NCI-H1436 treated with DMSO at 0.1 percent for 48 hours (cell line): ENCODE measurements at places on chromosomes 1 and 21.

- no peak for DNase-seq
These were observed 178.8 kb upstream of the ARHGEF16 start for GRCh38 chr1:3275471-3276340.

DNA sequence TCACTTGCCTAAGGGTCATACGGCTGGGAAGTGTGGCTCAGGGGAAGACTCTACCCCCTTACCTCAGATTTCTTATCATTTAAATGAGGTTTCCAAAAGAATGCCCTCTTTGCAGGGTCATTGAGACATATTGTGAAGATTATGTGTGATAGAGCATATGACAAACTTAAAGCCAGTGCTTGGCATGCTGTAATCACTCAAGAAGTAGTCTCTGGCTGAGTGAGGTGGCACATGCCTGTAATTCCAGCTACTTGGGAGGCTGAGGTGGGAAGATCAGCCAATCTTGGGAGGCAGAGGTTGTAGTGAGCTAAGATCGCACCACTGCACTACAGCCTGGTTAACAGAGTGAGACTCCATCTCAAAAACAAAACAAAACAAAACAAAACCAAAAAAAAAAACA is 7.5 kb upstream of the LDLRAD2 start:
- no peak for DNase-seq

DNA sequence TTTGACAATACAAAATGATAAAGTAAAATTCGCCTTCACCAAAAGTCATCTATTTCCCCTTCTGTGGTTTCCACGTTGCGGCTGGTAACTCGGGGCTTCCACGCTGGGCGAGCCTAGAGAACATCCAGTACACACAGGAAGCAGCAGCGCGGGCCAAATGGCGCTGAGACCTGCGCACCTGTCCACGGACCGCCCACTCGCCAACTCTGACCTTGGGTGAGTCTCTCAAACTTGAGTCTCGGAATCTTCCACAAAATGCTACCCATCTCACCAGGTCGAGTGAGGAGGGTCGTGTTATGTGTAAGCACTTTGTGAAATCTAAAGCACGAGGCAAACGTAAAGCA is 820 bp upstream of the TTF2 start:
- no peak for DNase-seq

- DNase-seq, result no peak
These were observed 51.7 kb downstream of the WLS start for GRCh38 chr1:68180441-68181164.

DNA sequence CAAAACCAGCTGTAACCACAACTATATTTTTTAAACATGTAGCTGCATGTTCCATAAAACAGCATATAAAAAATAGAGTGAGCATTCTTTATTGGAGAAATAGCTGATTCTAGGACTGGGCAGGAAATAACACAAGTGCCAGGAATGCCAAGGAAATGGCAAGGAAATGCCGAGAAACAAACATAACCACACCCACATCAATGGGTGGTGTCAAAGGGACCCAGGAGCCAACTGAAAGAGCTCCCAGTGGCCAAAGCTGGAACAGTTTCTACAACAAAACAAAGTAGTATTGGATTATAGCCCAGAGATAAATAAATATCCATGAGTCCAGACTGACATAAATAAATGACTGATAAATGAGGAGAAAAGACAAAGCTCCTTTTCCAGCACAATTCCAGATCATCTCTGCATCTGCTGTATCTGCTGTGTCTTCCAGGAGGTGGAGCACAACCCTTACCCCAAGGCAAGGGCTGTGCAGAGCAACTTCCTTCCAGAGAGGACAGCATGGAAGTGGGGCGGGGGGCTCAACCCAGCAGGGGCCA is 28.1 kb downstream of the ADARB1 start:
- no peak for DNase-seq

GRCh38 chr1:42926879-42927242 is 31.8 kb downstream of the SLC2A1 start:
- DNase-seq, result no peak

- no peak for DNase-seq
These were observed 15.2 kb downstream of the RIPK4 start for GRCh38 chr21:41751611-41752011.

- DNase-seq, result no peak
These were observed 103.2 kb downstream of the HLCS start for GRCh38 chr21:36863260-36863659.

GRCh38 chr21:39082656-39083376 is 100.4 kb downstream of the PSMG1 start:
- DNase-seq, result no peak

DNA sequence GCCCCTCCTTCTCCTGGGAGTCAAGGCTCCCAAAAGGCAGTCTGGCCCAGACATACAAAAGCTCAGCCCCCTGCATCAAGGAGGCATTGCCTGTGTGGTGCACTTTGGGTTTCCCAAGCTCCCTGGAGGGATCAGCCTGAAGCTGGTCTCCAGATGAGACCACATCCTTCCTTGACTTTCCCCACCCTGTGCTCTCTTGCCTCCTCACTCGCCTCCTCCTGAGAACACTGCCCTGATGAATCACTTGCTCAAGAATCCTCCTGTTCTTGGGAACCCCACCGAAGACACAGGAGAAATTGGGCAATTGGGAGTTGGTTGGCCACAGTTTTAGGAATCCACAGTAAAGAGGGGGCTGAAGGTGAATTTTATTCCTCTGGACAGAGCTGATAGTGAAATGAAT is 34.8 kb upstream of the LYST start:
- no peak for DNase-seq

- no peak for DNase-seq
These were observed 10.6 kb upstream of the SLC19A1 start for GRCh38 chr21:45552696-45553391.

GRCh38 chr21:15520811-15521643 is 208.8 kb upstream of the USP25 start:
- DNase-seq, result no peak

- no peak for DNase-seq
These were observed 43.8 kb upstream of the SELENON start for GRCh38 chr1:25756215-25756614.

- no peak for DNase-seq
These were observed 164.8 kb upstream of the COL6A1 start for GRCh38 chr21:45816794-45817193.

DNA sequence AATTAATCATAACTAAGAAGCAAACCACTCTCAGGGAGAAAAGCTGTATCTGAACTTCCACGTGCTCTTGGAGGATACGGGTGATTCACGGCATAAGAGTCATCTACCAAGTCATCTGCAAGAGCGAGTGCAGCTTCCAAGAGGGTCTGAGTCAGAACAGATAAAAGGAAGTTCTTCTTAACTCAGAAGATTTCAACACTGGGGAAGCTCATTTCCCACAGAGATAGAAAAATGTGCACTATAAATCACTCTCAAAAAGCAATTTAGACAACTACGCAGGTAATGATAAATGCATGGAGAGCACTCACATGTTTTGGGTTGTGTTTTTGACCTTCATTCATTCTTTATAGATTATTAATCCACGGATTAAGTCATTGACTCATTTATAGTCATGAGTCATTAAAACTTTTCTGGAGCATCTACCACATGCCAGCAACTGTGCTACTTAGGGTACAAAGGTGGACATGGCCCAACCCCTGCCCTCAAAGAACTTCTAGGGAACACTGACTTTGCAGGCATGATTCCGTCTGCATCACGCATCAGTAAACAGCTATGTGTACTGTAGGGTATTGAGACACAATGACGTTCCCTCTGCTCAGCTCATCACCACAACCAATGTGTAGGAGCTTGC is 20.8 kb downstream of the KCNJ15 start:
- no peak for DNase-seq

- DNase-seq, result no peak
These were observed 54.5 kb downstream of the C8B start for GRCh38 chr1:56911098-56911938.

DNA sequence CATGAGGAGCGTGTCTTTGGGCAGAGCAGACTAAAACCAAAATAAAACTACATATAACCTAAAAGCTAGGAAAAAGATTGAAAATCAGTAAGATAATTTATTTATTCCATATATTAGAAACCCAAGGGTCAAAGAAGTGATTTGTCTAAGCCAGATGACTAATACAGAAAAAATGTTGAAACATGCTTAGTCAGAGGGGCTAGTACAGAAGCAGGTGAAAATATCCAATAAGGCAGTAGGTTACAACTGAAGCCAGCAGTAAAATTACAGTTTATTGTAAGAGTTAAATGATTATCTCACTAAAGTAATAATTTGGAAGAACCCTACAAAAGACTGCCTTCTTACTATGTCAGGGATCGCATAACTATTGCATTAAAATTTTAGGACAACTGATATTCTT is 1190.9 kb upstream of the PRMT6 start:
- no peak for DNase-seq

- no peak for DNase-seq
These were observed 2.7 kb upstream of the MPZL1 start for GRCh38 chr1:167718914-167719691.

DNA sequence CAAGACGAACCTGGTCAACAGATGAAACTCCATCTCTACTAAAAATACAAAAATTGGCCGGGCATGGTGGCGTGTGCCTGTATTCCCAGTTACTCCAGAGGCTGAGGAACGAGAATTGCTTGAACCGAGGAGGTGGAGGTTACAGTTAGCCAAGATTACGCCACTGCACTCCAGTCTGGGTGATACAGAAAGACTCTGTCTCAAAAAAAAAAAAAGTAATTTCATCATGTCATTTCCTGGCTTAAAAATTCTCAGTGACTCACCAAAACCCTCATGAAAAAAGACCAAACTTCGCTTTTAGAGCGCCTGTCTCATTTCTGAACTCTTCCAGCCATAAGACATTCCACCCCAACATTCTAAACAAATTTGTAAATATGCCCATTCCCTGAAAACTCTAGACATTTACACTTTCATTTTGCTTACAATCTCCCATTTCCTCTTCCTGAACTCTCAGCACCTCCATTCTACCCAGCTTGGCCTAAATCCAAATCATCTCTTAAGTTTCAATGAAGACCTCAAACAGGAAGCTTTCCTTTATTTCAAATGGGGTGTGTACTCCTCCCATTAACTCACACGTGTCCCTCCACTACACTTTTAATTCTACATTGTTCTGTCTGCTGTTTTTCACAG is 50.5 kb upstream of the PRRC2C start:
- DNase-seq, result no peak

- DNase-seq, result no peak
These were observed 420.7 kb upstream of the USP24 start for GRCh38 chr1:55635856-55636255.

- no peak for DNase-seq
These were observed 154.1 kb downstream of the TGFBR3 start for GRCh38 chr1:91731815-91732214.

GRCh38 chr1:158112994-158113758 is 67.5 kb upstream of the CD1D start:
- DNase-seq, result no peak

- no peak for DNase-seq
These were observed 176.8 kb upstream of the ARHGEF16 start for GRCh38 chr1:3277623-3278022.

DNA sequence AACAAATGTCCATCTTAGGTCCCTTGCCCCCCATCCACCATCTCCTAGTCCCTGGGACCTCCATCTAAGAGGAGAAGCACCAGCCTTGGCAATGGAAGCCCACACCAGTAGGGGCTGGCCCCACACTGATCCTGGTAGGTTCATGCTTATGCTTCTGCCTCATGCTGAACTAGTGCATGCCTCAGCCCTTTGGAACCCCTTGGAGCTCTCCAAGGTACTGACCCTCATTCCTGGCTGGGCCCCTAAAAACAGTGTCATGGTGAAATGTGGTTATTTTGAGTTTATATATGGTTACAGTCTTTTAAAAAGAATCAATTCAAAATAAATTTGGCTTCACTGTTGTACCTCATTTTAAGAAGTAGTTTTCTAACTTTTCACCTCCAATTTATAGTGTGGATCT is 108.3 kb downstream of the HIVEP3 start:
- DNase-seq, result no peak

- no peak for DNase-seq
These were observed 104.6 kb downstream of the PLXNA2 start for GRCh38 chr1:208139434-208140045.

- DNase-seq, result no peak
These were observed 109.9 kb downstream of the IGSF21 start for GRCh38 chr1:18217398-18218043.

- no peak for DNase-seq
These were observed 28.9 kb downstream of the FAAP20 start for GRCh38 chr1:2165646-2166045.

GRCh38 chr1:231359113-231359512 is 21.0 kb downstream of the SPRTN start:
- DNase-seq, result no peak

GRCh38 chr1:27137544-27138075 is 17.3 kb downstream of the SLC9A1 start:
- DNase-seq, result no peak

DNA sequence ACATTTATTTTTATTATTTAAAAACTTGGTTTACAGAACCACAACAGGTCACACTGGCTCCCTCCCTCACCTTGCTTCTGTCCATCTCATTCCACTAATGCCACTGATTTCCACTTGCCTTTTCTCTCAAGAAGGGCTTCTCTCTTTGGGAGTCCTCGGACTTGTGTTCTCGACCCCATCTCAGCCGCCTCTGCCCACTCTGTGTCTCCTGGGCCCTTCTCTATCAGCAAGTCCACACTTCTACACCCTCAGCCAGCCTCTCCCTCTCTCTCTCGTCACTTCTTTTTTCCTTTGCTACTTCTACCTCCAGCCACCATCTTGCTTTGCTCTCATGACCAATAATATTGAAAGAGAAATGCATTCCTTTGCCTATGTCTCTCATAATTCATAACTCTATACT is 129.4 kb downstream of the HMGB4 start:
- DNase-seq, result no peak

- DNase-seq, result no peak
These were observed 12.8 kb upstream of the RIPK4 start for GRCh38 chr21:41779659-41780058.

DNA sequence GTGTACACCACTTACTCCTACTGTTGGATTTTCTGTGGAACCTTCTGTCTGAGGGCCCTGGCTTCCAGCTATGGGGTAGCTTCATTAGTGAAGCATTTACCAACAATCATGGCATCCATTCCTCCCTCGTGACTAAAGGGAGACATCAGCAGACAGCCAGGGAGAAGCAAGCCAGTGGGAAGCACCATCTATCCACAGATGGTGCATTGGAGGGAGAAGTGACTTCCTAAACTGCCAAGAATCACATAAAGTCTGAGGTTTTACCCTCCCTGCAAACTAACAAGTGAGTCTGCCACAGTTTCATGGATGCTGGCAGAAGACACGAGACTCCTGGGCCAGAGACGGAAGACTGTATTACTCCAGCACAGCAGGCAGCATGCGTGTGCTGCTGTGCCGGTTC is 31.4 kb downstream of the UMODL1 start:
- DNase-seq, result no peak

DNA sequence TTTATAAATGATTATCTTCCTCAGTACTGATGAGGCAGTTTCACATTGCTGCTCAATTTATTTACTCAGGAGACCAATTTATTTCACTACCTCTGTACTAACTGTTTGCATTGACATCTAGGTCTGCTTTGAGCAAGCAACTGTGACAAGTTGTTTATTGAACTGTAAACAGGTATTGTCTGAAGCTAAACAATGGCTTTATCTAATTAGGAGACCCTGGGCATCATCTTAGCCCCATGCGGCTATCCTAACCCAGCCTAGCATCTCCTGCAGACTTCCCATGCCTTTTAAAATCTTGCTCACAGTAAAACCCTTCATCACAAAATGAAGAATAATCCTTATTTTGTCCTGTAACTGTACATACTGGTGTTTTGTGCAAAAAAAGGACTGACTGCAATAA is 348.2 kb downstream of the RWDD3 start:
- DNase-seq, result no peak

- DNase-seq, result no peak
These were observed 175.6 kb downstream of the FCRL5 start for GRCh38 chr1:157376681-157377080.
